Heart right ventricle (tissue), 16 donors: ENCODE measurements at places on chromosomes 12 and 14. TPM values are rescaled to one million over a fixed set of nuclear protein-coding genes. Genes with fewer than 3 reads are reported as not detected.

DNA sequence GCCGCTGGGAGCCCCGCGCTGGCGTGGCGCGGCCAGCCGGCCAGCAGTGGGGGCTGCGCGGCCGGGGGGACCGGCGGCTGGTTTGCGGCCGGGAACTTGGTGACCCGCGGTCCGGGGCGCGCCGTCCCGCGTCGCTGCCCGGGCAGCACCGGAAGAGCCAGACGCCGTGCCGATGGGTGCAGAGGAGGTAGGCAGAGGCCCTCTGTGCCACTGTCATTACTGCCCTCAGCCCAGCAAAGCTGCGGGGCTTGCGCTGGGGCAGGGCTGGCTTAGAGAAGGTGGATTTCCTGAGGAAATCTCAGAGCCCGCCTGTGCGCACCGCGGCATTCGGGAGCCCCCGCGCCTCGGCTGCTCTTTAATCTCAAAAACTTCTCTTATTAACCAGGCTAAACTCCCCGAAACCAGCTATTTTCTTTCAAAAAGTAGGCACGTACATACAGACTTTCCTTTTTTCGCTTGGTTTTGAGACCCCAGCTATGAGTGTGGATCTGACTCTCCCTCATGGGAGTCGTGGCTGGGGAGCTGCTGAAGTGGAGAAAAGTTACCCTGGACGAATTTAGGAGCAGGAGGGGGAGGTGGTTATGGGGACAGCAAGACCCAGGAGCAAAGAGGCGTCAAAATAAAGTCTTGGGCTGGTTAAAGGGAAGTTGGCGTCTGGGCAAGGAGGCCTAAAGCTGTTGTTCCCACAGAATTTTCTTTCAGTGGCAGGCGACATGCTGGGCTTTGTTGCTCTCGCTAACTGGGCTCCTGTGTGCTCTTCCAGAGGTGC, 802 bp downstream of the SUSD6 start:
- no peak for DNase-seq

- no peak for DNase-seq
These were observed 283.3 kb downstream of the ATP23 start for GRCh38 chr12:58224536-58225105.

- DNase-seq, result peak; percentile 16
These were observed 66.4 kb upstream of the FLRT2 start for GRCh38 chr14:85463512-85463911.

- DNase-seq, result no peak
These were observed 184.6 kb upstream of the TMEM260 start for GRCh38 chr14:56394826-56395530.

GRCh38 chr12:31390991-31391390, 65.0 kb upstream of the SINHCAF start:
- no peak for DNase-seq

GRCh38 chr12:127519779-127520178, 747.2 kb upstream of the TMEM132C start:
- DNase-seq, result no peak

- DNase-seq, result no peak
These were observed 17.1 kb downstream of the POMT2 start for GRCh38 chr14:77303417-77304156.

DNA sequence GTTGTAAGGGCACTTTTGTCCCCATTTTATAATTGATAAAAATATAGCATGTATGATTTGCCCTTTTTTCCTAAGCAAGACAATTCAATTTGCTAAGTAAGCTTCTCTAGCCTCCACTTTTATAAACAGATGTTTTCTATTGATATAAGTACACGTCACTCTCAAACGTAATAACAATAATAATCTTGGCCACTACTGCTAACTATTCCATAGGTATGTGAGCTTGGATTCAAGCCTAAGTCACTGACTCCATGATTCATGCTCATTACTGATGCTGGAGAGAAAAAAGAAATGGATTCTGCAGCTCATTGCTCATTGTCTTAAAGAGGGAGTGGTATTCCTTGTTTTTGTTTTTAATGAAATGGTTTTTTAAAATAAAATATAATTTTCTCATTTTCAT, 661.0 kb downstream of the GALC start:
- DNase-seq, result no peak

DNA sequence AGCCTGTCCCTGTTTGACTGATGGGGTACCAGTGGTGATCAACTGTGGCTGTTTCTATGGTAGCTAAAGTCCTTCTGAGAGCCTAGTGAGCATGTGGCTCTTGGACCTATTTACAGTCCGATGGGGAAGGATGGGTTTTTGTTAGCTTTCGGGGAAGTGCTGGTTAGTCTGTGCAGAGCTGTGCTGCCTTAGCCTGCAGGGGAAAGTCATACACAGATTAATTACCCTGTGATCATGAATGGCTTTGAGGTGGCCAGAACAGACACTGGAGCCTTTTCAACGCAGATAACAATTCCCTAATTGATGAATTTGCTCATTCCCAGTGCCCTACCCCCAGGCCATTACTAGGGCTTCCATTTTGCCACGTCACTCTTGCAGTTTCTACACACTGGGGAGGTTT, 99.7 kb downstream of the WSCD2 start:
- DNase-seq, result no peak

GRCh38 chr14:105287249-105288102, 13.3 kb downstream of the BRF1 start:
- DNase-seq, result no peak

- no peak for DNase-seq
These were observed 261.2 kb downstream of the EGLN3 start for GRCh38 chr14:33689680-33690079.

GRCh38 chr12:2019126-2019525, 14.9 kb upstream of the DCP1B start:
- DNase-seq, result no peak

DNA sequence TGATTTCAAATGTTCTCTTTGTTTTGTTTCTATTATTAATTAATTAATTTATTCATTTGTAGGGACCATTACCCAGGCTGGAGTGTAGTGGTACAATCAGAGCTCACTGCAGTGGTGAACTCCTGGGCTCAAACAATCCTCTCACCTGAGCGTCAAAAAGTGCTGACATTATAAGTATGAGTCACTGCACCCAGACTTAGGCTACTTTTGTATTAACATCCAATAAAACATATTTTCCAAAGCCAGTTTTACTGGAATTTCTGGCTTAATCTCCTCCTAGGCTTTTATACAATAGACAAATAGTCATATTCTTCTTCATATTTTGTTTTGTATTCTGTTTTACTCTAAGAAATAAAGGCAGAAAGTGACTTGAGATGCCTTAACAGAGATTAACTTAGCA, 749.6 kb downstream of the SLC16A7 start:
- no peak for DNase-seq

DNA sequence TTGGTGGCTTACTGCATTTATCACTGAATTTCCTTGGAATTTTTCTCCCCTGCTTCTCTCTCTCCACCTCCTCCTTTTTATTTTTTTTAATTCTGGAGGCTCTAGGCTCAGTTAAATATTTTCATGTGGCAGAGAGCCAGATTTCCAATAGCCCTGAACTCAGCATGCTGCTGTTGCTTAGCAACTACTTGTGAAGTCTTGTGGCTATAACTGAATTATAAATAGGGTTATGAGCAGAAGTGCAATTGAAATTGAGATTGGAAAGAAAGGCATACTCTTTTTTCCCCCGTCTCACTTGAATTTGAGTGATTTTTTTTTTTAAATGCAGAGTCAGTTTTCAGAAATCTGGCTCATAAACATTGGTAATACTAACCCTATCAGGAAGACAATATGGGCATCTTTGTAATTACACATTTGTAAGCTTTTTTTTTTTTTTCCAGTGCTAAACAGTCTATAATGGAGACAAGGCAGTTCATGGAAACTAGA, 38.3 kb downstream of the ATF7IP start:
- DNase-seq, result no peak

GRCh38 chr12:3723916-3724805, 28.7 kb downstream of the CRACR2A start:
- DNase-seq, result no peak

DNA sequence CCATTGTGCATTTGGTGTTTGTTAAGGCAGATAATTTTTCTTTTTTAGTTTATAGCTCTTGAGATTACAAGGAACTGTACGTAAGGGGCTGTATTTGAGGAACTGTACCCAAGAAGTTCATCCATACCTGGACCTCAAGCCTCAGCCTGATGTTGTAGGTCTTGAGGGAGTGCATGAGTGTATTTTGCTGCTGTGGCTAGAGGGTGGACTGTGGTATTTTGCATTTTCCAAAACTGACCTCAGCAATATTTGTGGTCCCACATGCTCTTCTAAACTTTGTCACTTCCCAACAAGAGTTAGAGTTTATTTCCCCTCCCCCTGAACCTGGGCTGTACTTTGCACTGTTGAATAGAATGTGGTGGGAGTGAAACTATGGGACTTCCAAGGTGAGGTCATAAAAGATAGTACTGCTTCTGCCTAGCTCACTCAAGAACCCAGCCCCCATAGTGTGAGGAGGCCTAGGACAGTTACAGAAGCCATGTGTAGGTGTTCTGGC, 42.2 kb upstream of the FBXO33 start:
- DNase-seq, result no peak

DNA sequence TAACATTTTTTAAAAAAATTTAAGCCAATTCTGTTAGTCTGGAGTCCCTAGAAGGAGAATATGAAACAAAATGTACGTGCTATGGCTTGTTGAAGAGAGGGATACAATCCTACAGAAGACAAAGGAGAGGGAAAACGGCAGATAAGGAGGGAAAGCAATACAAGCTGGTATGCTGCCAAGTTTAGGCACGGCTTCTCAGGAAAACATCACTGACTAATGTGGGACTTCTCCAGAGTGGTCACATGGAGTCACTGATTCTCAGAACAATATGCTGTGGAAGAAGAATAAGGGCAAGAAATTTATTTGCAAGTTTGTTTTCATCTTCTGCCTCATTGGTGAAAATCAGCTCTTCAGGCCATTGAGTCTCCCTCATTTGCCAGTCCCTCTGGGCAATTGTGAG, 22.9 kb upstream of the NR1H4 start:
- no peak for DNase-seq

DNA sequence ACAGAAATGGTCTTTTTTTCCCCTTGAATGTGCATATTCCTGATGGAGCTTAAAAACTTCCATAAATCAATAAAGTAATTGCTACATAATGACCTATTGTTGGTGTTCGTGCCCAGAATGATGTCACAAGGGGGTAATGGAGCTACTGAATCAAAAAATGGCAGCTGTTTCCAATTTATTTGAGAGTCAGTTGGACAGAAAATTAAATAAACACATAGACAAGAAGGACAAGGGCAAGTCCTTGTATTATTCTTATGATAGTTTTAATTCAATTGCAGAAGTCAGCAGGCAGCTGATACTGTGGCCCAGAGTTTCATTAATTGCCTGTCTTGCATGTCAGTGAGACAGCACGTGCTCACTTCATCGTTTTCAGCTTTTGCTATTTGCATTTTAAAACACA, 473.5 kb downstream of the ETNK1 start:
- DNase-seq, result no peak

Gene KLRC4
- total RNA-seq, result not detected

Gene GPD1
- total RNA-seq, result 7.0 TPM

Gene EML1
- total RNA-seq, result 49.2 TPM

Gene CEBPE
- not detected for total RNA-seq

Gene TCL1B
- total RNA-seq, result not detected

Gene LMNTD1
- not detected for total RNA-seq

Gene NGB
- total RNA-seq, result not detected

Gene GLT8D2
- 5.7 TPM for total RNA-seq

Gene PLD4
- total RNA-seq, result 0.78 TPM

Gene C12orf54
- not detected for total RNA-seq

Gene CAPZA3
- total RNA-seq, result not detected

Gene PFKM
- 773 TPM for total RNA-seq

Gene CRIP1
- 64.1 TPM for total RNA-seq

Gene TAS2R8
- total RNA-seq, result not detected

Gene LALBA
- total RNA-seq, result not detected
